ENCODE measurements at places on chromosomes 7 and 10.

- DNase-seq: no peak
Measured at GRCh38 chr10:35636956-35637355, 5.1 kb downstream of the FZD8 start.

- DNase-seq: no peak
Measured at GRCh38 chr7:2082139-2082998, 150.4 kb downstream of the MAD1L1 start.

GRCh38 chr10:84822931-84823630 lies 494.7 kb downstream of the CCSER2 start:
- DNase-seq: no peak

DNA sequence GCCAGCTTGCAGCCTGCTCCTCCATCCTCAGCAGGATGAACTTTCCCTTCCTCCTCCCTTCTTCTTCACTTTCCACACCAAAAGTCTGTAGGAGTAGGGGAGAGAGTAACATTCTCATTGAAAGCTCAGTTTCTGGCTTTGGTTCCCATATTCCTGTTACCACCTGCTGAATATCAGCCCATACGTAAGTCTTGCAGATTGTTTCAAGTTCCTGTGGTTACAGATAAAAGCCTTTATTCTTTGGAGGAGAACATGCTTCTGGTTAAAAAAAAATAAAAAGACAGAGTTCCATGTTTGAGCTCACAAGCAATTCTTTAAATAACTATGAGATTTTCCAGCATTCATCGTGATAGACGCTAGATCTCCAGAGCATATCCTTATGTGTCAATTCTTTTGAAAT lies 637.3 kb downstream of the SUGCT start:
- DNase-seq: no peak

DNA sequence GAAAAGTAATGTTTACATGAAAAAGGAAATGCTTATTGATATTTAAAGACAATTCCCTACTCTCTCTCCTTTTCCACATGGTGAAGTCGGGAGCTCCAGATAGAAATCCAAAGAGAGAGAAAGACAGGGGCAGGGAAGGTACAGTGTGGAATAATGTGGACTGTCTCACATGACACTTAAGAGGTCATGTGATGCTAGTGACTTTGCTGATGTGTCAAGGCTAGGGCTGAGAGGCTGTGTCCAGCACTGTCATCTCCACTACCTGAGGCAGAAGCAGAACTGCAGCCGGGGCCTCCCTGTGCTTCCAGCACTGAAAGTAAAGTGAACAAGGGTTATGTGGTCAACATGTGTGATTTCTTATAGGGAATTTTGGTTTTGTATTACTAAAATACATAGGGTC lies 26.0 kb downstream of the NRG3 start:
- DNase-seq: no peak

DNA sequence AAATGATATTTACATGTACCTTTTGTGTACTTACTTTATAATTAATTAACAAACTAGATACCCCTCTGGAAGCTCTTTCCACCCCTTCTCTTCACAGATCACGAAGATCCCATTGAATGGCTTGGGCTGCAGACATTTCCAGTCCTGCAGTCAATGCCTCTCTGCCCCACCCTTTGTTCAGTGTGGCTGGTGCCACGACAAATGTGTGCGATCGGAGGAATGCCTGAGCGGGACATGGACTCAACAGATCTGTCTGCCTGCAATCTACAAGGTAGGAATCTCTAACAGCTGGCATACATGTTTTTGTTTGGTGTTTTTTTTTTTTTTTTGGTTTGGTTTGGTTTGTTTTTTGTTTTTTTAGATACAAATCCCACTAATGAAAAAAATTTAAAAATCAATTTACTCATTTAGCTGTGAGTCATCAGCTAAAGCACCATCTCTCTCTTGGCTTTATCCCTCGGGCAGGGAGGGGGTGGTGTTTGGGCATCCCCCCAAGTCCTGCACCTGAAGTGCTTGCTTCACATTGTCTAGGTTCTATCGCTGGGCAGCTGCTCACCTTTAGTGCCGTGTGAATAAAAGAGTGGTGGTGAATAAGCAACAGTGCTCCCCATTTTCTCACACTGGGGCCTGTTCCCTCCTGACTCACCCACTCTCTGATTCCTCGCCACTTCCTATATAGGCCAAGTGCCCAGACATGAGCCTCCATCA lies 68.9 kb downstream of the MET start:
- peak; percentile 15 for DNase-seq

DNA sequence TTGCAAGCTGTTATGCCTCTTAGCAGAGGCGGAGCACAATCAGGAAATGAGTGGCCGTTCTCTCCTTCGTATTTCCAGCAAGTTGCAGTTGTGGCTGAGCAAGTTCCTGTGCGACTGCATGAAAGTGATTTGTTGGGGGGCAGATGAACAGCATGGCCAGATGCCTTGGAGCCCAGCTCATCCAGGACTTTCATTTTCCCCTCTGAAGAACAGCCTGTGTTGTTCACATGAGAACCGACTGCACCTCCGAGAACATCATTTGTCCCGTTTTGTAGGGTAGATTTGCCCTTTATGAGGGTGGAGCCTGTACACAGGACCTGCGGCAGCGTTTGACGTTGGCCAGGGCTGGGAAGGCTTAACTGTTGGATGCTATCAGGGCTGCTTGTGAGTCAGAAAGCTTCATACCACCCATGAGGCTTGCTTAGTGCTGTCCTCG lies 4.4 kb downstream of the BAG3 start:
- DNase-seq: no peak

DNA sequence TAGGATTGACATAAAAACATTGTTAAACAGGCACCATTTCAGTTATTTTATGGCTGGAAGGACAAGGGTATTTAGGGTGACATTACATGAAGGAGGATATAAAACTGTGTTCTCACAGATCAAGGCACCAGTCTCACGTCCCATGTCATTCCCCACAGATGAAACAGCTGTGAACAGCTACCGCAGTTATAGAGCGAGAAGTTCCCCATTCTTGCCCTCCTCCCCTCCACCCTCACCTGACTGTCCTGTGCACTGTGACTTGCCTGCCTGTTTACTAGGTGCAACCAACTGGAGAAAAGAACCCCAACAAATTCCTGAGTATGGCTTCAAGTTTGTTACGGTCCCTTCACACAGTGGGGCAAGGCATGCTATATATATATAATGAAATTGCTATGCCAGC lies 141.6 kb downstream of the SND1 start:
- DNase-seq: no peak

DNA sequence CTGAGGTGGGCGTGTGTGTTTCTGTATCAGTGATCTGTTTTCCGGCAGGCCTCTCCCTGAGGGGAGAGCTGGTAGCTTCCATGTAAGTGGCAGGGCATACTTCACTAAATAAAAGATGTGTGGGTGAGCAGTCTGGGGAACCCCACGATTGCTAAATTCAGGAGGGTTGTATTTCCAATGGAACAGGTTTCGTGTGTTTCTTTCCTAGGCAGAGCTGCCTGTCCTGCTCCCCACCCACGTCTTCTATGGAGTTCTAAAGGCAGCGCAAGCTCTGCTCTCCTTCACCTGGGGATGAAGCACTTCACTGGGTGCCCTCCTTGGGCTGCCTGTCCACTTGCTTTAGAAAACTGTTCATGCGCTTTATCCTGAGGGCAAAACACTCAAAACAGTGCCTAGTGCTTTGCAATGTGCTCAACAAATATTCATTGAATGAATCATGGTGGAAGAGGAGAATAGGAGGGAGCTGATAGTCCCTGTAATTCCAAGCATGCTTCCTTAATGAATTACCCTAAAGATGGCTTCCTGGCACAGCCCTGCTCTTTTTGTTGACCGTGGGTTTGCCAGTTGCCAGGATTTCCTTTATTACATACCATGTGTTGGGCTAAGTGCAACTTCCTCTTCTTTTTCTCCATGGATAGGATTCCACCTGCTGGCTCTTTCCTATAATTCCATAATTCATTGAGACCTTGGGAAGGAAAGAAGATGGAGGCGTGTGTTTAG lies 50.6 kb upstream of the SRPK2 start:
- peak; percentile 14 for DNase-seq

GRCh38 chr7:139471740-139472353 lies 11.6 kb downstream of the KLRG2 start:
- no peak for DNase-seq

GRCh38 chr10:113945075-113945686 lies 90.7 kb downstream of the NHLRC2 start:
- no peak for DNase-seq

GRCh38 chr7:30379131-30379530 lies 94.7 kb downstream of the ZNRF2 start:
- DNase-seq: no peak

Data from NCI-H1105 treated with DMSO at 0.1 percent for 48 hours (cell line).